Fibroblast of the aortic adventitia (primary cell): ENCODE measurements at places on chromosomes 3 and 15. TPM values are rescaled to one million over a fixed set of nuclear protein-coding genes. Genes with fewer than 3 reads are reported as not detected.
A peak's percentile ranks its signal among the peaks of the same experiment; 100 is the strongest.

GRCh38 chr15:56786966-56787365 is 53.7 kb upstream of the ZNF280D start:
- DNase-seq: no peak

CSTA gene
- 2.5 and 15.2 TPM in 2 replicates for total RNA-seq

DNA sequence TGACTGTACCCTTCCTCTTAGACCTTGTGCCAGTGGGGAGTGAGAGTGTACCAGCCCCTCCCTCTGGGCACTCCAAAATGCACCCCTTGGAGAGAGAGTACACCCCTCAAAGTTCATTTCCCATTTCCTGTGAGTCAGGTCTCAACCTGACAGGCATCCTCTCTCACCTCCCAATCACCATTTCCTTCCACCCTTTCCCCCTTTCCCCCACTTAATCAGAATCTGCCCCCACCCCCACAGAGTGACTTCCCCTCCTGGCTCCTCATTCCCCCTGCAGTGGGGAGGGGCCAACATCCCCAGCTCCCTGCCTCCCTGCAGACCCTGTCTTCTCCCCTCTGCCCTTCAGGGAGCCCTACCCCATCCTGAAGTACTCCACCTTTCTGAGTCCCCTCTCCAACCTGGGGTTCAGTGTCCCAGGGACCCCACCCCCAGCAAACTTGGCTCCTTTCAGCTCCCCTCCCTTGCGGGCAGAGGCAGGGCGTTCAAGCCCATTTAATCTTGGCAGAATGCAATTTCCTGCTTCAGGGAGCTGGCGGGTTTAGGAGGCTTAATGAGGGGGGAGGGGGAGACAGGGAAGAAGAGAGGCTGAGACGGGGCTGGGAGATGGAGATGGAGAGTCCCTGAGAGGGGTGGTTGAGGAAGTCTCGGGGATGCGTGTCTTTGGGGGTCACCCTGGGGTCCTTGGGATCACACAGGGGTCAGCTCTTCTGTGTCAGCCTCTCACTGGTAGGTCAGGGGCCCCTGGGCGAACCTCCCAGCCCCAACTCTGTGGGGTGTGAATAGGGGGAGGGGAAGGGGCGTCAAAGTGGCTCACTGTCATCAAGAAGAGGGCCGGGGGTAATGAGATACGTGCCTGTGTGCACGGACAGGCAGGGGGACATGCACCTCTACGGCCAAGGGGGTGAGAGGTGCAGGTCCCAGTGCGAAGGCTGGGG is 16.6 kb upstream of the SEMA3F start:
- DNase-seq: peak; percentile 31

DNA sequence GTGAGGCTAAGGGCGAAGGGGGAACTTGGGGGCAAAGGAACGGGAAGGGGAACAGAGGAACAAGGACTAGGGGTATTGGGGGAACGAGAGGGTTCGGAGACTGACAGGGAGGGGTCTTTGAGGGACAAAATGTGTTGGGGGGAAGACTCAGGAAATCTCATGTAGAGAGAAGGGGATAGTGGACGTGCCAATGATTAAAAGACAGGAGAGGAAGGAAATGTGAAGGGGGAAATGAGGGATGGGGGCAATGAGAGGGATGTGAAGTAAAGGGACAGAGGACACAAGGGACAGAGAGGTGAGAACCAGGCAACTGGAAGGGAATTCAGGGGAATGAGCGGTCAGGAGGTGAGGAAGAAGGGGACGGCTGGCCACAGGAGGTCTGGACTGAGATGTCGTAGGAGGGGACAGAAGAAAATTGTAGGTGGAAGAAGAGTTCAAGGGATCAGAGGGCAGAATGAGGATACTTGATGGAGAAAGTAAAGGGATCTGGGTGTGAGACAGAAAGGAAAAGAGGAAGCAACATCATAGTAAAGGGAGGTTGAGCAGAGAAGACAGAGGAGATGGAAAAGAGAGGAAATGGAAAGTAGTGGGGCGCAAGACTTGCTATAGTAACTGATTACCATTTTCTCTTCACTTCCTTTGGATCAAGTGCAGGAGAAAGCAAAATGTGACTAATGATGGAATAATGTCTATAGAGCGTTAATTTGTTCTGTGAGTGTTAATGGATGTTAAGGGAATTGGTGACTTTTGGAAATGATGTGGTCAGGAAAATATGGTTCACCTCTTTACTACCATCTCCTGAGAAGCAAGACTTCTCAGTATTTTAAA is 749 bp downstream of the RAB8B start:
- peak; percentile 19 for DNase-seq

GRCh38 chr3:73535137-73535536 is 89.6 kb downstream of the PDZRN3 start:
- DNase-seq: no peak

KLF13 gene
- total RNA-seq: 17.4 and 40.4 TPM in 2 replicates

REC114 gene
- total RNA-seq: not detected in 2 replicates

PDCD7 gene
- total RNA-seq: 15.7 and 41.9 TPM in 2 replicates

DNA sequence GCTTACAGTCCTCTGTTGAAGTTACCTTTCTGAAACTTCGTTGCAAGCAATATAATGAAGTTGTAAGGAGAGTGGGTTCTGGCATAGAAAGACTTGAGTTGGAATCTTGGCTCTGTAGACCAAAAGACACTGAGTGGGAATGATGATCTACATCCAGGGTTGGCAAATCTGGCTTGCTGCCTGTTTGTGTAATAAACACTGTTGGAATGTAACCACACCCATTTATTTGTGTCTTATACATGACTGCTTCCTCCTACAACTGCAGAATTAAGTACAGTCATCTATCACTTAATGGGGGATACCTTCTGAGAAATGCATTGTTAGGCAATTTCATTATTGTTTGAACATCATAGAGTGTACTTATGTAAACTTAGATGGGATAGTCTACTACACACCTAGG is 178.4 kb upstream of the SUCLG2 start:
- DNase-seq: no peak

DNA sequence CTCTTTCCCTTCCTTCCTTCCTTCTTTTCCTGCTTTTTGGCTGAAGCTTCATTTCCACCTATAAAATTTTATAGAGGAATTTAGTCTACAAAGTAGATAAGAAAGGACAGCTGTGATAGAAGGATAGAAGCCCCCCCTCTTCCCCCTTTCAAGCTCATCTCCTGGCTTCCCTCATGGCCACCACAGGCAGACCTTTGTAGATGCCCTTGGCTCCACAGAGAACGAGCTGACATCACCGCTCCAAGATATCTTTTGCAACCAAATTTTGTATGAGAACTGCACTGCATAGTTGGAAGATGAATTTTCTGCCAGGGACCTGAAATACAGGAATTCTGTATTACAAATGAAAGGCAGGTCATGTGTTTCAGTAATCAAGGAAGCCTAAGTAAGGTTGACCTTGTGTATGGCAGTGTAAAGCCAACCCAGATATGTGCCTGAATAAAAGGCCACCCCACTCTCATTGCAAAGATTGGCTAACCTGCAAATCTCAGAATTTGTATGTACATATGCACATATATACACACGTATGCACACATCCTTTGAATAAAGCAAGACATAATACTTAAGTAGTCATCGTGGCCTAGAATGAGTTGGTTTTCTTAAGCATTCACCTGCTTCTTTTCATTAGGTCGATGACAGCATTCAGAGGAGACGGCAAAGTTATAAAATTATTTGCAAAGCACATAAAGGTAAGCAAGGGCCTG is 57.1 kb upstream of the FILIP1L start:
- no peak for DNase-seq

KBTBD13 gene
- not detected in 2 replicates for total RNA-seq

DNA sequence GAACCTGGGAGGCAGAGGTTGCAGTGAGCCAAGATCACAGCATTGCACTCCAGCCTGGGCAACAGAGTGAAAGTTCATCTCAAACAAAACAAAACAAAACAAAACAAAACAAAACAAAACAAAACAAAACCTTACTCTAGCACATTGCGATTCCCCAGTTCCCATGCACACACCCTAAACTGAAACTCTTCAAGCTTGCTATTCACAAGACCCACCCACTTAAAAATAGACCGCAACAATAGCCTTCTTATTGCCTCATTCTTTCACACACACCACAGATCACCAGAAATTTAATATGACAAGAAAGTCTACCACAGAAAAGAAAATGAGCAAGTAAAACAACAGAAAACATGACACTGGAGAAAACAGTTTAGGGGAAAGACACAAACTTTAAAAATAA is 598.4 kb downstream of the FHIT start:
- no peak for DNase-seq

SCN11A gene
- under 0.01 and 0.25 TPM in 2 replicates for total RNA-seq

- DNase-seq: no peak
These were observed 20.0 kb upstream of the BCL2A1 start for GRCh38 chr15:79990997-79991334.

GPR176 gene
- 49.7 and 160 TPM in 2 replicates for total RNA-seq

GABRG3 gene
- not detected in 2 replicates for total RNA-seq

DNA sequence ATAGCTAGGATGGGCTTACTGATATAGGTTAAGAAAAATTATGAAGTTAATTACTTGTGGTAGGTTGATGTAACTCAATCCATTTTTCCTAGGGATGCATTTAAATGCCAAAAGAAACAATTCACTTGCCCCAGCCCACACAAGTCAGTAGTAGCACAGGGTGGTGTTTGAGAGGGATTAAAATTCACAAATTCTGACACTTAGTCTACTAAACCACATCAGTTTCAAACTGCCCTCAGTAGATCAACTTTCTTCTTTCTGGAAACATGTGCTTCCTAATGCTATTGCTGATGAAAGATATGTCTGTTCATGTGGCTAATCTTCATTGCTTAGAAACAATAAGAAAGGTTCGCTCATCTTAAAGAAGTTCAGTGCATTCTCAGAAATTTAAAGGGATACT is 160.6 kb downstream of the EPHA3 start:
- no peak for DNase-seq

GRCh38 chr15:49686599-49686998 is 65.8 kb downstream of the DTWD1 start:
- DNase-seq: peak; percentile 93

DNA sequence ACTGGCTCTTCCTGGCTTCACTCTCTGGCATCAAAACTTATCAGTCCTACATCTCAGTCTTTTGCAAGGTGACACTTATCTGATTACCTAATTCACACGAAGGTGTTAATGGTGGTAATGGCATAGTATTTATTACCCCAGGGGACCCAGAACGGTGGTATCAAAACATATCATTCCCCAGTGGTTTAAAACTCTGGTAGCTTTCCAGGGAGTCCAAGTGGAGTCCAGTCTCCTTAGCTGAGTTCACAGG is 41.3 kb downstream of the SMAD3 start:
- no peak for DNase-seq

NMD3 gene
- total RNA-seq: 88.0 and 165 TPM in 2 replicates

- DNase-seq: peak; percentile 6
These were observed 29.5 kb downstream of the WNT7A start for GRCh38 chr3:13850161-13850945.

DNA sequence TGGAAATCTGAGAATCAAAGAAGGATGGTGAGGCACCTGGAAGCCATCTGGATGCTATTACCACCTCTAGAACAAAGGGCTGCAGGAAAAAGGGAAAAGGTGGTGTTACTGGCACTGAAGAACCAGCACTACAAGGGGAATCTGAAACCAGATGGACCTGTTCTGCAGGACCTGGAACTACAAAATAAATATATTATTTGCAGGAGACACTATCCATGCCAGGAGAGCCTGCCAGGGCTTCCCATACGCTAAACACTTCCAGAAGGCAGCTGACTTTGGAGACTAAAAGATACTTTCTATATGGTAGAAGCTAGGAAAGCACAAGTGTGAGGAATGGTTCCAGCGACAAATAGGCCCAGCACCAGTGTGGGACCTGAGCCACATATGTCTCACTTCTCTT is 83.4 kb upstream of the POU1F1 start:
- DNase-seq: no peak

ANKUB1 gene
- not detected in 2 replicates for total RNA-seq

- DNase-seq: no peak
These were observed 151.4 kb downstream of the ATP10A start for GRCh38 chr15:25711691-25712090.

ANP32A gene
- 41.0 and 123 TPM in 2 replicates for total RNA-seq

DNA sequence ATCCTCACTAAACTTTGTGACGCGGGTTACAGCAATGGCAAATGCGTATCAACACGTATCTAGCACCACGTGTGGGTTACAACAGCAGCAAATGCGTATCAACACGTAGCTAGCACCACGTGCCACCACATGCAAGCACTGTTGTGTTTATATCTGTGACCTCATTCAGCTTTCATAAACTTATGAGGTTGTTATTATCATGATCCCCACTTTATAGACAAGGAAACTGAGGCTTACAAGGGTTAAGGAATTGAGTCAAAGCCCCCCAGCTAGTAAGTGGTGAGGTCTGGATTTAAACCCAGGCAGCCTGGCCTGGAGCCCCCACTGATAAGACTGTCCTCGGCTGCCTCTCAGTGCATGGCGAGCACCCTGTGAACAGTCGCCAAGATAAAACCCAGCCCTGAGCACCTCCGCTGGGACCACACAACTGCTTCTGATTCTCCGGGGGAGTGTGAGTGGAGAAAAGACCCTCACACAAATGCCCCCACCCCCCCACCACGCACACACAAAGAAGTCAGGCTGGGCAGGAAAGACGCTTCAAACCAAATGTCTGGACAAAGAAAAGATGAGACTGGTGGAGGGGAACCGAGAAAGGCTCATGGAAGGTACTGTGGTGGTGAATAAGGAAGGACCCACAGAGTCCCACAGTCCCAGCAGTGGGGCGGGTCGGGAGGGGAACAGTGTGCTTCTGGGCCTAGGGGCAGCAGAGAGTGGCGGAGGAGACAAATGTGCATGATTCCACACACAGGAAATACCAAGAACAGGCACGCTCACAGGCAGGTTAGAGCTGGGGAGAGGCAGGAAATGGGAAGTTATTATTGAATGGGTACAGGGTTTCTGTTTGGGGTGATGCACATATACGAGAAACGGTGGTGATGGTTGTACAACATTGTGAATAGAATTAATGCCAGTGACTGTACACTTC is 173.4 kb downstream of the XXYLT1 start:
- DNase-seq: no peak

DNA sequence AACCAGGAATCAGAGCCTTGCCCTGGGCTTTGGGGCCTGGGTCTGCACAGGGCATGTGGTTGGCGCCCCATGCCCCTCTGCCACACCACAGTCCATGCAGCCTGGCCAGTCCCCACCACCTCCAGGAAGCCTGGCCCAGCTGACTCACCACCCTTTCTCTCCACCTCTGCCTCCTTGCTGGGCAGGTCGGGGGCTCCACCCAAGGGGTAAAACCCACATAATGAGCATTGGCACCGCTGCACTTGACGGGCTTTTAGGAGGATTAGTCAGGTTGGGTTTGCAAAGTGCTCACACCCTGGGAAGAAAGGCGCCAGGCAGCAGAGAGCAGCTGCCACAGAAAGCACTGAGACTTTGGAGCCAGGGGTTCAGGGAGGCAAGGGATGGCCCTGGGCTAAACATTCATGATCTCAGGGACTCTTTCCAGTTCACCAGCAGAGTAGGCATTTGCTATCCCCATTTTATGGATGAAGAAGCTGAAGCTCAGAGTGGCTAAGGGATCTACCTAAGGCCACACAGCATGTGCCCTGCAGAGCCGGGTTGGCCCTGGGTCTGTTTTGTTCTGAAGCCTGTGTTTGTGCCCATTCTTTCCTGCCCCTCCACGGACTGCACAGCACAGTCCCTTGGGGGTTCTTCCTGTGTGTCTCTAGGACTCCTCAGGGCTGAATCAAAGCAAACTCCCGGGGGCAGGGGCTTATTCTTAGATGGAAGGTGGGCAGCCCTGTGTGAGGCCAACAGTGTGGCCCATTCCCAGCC is 113.4 kb downstream of the ETFA start:
- no peak for DNase-seq

GUCA1C gene
- total RNA-seq: not detected in 2 replicates
